Activated T-cell treated with anti-CD3 and anti-CD28 coated beads, Interleukin-2, amount 50 U/mL, for 48 hours (primary cell): ENCODE measurements at places on chromosomes 2 and 18.

- no peak for DNase-seq
Measured at GRCh38 chr2:43223521-43224001, 2.8 kb downstream of the ZFP36L2 start.

DNA sequence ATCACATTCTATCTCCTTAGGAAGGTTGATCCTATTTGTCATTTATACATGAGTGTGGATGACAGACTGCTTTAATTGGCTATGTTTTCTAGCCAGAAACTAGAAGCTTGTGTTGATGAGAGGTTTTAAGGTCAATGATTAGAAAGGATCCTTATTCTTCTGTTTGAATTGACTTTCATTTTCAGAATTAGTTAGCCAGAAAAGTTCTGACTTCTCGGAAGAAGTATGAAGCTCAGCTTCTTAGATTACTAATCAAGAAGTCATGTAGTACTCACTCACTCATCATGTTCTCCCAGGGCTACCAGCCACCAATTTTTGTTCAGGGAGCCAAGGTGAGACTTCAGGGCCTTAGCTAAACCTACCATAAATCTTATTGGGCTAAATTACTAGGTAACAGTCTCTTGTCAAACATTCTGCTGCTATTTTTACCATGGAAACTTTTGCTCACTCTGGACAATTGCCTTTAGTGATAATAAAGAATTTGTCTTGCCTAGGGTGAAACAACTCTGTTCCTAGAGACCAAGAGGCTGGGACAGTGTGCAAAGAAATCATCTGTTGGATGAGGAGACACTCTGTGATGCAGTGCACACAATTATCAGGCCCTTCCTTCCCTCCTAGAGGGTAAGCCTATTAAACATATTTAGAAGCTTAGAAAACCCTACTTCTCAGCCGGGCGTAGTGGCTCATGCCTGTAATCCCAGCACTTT is 111.6 kb upstream of the DNMT3A start:
- peak; percentile 49 for DNase-seq

DNA sequence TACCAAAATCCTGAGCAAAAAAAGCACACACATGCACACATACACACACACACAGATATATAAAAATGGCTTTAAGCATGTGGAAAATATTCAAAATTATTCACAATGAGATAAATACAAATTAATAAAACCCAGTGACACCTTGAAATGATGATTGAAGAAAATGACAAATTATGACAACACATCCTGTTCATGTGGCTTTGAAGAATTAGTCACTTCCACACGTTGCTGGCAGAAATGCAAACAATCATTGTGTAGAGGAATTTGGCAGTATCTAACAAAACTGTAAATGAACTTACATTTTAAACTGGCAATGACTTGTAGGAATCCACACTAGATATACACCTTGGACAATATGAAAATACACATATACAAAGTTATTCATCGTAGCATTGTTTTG is 95.8 kb upstream of the RGPD4 start:
- DNase-seq: no peak

GRCh38 chr18:79046522-79046921 is 22.7 kb upstream of the ATP9B start:
- no peak for DNase-seq

DNA sequence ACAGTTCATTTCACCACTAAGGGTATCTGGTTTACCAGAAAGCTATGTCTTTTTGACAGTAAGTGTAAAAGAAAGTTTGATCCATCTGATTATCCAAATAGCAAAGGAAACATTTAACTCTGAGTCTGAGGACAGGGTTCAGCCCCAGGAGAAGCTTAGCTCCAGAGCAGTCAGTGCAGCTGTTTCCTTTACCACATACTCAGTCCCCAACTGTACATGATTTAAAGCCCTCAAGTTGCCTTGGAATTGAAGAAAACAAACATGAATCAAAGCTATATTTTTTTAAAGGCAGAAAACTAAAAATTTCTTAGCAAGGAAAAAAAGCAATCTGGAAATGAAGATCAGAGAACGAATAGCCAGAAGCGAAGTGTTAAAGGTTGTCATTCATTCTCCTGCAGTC is 746.0 kb downstream of the METTL4 start:
- no peak for DNase-seq

GRCh38 chr2:128455721-128456050 is 137.0 kb upstream of the HS6ST1 start:
- no peak for DNase-seq

GRCh38 chr2:6214471-6214870 is 522.3 kb downstream of the SOX11 start:
- DNase-seq: no peak

GRCh38 chr2:150120326-150120955 is 367.0 kb downstream of the RND3 start:
- DNase-seq: no peak

GRCh38 chr2:54629914-54630857 is 93.3 kb upstream of the EML6 start:
- DNase-seq: peak; percentile 38

- DNase-seq: no peak
Measured at GRCh38 chr2:40304340-40304739, 147.6 kb downstream of the SLC8A1 start.

- no peak for DNase-seq
Measured at GRCh38 chr18:3529601-3530000, 79.6 kb downstream of the TGIF1 start.

- no peak for DNase-seq
Measured at GRCh38 chr2:118249531-118249930, 161.3 kb downstream of the INSIG2 start.

DNA sequence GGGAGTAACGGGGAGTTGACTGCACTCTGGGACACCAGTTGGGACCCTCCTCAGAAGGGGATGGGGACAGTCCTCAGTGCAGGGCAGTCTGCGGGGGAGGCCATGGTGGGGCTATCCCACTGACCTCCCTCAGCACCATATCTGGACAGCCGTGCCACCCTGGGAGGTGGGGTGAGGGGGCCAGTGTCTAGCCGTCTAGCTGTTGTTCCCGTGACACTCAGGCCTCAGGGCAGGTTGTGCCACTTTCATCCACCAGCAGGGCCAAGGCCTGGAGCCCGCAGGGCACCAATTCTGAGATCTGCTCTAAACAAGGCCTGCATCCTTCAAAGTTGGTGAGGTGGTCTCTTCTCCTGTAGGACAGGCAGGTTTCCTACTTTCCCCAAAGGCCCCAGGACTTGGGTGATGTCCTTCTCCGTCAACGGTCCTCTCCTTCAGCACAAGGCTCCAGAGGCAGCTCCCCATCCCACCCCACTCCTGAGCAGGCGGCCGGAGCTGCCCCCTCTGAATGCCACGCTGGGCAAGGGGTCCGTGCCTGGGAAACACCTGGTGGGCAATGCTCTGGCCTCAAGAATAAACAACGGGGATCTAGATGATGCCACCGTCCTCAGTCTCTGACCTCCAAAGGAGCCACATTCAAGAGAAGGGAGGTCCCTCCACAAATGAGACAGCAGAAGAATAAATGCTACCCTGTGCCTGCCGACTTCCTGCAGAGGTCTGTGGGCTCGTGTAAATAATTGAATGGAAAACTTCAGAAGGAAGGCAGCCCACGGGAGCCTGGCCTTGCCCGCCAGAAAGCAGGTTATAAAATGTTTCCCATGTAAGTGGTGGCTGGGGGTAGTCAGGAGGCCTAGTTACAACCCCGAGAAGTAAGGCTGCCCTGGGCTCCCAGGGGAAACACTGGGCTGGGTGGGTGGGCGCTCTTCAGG is 42.8 kb upstream of the PTMA start:
- DNase-seq: no peak

- no peak for DNase-seq
Measured at GRCh38 chr2:8472545-8473323, 209.1 kb upstream of the ID2 start.

- DNase-seq: peak; percentile 52
Measured at GRCh38 chr2:100554798-100555407, 7.9 kb upstream of the PDCL3 start.

- no peak for DNase-seq
Measured at GRCh38 chr2:228239207-228239906, 57.9 kb upstream of the SPHKAP start.

DNA sequence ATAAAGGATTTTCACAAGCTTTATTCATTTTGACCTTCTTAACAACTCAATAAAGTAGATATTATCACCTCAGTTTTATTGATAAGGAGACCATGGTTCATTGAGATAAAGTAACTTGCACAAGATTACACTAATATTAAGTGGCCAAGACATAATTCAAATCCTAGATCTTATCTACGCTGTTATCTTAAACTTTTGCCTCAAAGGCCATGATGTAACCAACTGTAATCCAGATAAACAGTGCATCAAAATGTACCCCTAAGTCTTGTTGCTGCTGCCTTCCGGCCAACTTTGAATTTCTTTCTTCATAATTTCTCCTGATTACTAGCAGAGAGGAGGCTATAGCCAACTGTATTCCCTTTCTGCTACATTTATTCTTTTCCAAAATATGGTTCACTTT is 1094.8 kb upstream of the PIK3C3 start:
- no peak for DNase-seq

DNA sequence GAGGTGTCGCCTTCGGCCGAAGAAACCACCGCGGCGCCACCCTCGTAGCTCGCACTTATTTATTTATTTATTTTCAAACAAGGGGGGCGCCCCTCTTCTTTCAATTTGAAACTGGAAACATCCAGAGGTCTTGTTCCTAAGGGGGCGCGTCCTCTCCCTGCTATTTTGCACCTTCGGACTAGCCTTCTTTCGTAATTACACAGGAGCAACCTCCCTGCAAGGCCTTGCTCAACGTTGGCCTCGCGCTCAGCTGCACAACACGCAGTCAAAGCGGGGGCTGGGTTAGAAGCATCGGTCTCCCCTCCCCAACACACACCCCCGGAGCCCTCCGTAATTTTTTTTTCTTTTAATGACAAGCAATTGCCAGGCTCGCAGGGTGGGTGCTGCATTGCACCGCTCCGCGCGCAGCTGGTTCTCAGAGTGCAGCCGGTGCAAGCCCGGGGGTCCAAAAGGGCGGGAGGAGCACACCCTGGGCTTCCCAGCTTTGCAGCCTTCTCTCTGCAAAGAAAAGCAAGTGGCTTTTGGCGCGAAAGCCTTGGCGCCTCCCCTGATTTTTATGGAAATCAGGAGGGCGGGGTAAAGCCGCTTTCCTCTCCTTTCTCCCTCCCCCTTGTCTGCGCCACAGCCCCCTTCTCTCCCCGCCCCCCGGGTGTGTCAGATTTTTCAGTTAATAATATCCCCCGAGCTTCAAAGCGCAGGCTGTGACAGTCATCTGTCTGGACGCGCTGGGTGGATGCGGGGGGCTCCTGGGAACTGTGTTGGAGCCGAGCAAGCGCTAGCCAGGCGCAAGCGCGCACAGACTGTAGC is at the start of gene MYCN:
Gene MYCN, plus strand, starts transcription at position 697 of the 807 bp plus-strand sequence. CDS start 1,515 bp downstream, outside the sequence.
- peak; percentile 70 for DNase-seq

GRCh38 chr2:134288814-134289213 is 34.9 kb downstream of the MGAT5 start:
- DNase-seq: no peak

- no peak for DNase-seq
Measured at GRCh38 chr18:79692056-79692455, 12.5 kb downstream of the CTDP1 start.

GRCh38 chr2:177075254-177075653 is 137.3 kb upstream of the HNRNPA3 start:
- no peak for DNase-seq

- DNase-seq: no peak
Measured at GRCh38 chr2:240877460-240878340, 9.1 kb downstream of the AGXT start.

DNA sequence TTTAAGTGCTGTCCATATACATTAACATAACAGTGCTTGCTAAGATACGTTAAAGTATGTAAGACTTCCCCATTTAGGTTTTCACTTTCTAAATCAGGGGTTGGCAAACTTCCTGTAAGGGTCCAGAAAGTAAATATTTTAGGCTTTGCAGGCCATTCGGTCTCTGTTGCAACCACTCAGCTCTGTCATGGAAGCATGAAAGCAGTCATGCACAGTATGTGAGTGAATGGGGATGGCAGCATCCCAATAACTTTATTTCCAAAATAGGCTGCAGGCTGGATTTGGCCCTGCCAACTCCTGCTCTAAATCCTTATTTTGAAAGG is 128.7 kb downstream of the PLA2R1 start:
- no peak for DNase-seq

GRCh38 chr2:234436482-234436837 is 60.4 kb downstream of the ARL4C start:
- DNase-seq: no peak

DNA sequence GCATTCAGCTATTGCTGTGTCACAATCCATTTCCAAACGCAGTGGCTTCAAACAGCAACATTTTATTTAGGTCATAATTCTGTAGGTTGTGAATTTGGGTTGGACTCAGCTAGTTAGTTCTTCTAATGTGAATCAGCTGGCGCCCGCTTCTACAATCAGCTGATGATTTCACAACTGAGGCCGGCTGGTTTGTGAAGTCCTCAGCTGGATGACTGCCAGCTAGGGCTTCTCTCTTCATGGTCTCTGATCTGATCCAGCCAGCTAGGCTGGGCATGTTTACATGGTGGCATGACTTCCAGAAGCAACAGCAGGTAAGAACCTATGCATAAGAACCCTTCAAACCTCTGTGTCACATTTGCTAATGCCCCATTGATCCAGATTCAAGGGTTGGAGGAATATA is 172.0 kb downstream of the SLC4A10 start:
- no peak for DNase-seq
